ENCODE measurements at places on chromosomes 1 and 21. TPM values are rescaled to one million over a fixed set of nuclear protein-coding genes. Genes with fewer than 3 reads are reported as not detected.

LRRC53 gene
- not detected for polyA plus RNA-seq

SYPL2 gene
- polyA plus RNA-seq, result 12.7 TPM

FAM3B gene
- polyA plus RNA-seq, result 1.1 TPM

FMO3 gene
- polyA plus RNA-seq, result not detected

SPTA1 gene
- polyA plus RNA-seq, result 11.4 TPM

ACOT11 gene
- polyA plus RNA-seq, result 14.4 TPM

S100B gene
- polyA plus RNA-seq, result 2.1 TPM

CNN3 gene
- polyA plus RNA-seq, result 333 TPM

ASCL5 gene
- not detected for polyA plus RNA-seq

PTPRU gene
- polyA plus RNA-seq, result 8.9 TPM

RNF220 gene
- polyA plus RNA-seq, result 60.0 TPM

PAQR6 gene
- polyA plus RNA-seq, result 6.8 TPM

PARP1 gene
- polyA plus RNA-seq, result 80.1 TPM

GMEB1 gene
- polyA plus RNA-seq, result 19.4 TPM

GRCh38 chr1:63327417-63328054 lies 5.2 kb downstream of the FOXD3 start:
- peak; percentile 57 for DNase-seq

- no peak for DNase-seq
Observed at GRCh38 chr1:103220631-103221041, 112.3 kb upstream of the COL11A1 start.

GRCh38 chr1:217620814-217621213 lies 10.1 kb downstream of the GPATCH2 start:
- DNase-seq, result no peak

GRCh38 chr1:17643861-17644703 lies 104.6 kb downstream of the ARHGEF10L start:
- DNase-seq, result no peak

- no peak for DNase-seq
Observed at GRCh38 chr1:109274533-109275476, 8.1 kb downstream of the PSRC1 start.

DNA sequence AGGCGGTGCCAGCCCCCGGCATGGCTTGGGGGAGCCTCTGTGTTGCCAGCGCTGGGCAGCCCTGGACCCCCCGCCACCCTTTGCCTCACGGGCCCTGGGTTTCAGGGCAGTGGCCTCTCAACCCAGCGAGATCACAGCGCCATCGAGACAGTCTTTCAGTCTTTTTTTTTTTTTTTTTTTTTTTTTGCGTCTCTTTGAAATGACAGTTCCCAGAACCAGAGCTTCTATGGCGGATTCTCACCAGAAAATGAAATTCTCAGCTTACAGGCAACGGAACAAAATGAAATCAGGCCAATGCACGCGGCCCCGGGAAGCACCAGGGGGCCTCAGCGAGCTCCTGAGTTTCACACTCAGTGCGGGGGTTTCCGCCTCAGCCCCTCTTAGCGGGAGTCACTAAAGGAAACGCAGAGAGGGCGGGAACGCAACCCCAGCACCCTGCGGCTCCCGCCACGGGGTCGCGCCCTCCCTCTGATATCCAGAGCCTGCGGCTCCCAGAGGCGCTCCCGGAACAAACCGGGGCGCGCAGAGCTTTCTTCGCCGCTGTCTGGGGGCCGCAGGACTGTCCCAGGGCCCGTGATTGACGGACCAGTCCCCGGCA lies 8.0 kb upstream of the COL6A1 start:
- no peak for DNase-seq

- DNase-seq, result peak; percentile 70
Observed at GRCh38 chr1:27284425-27285273, 37.3 kb upstream of the TMEM222 start.

- DNase-seq, result no peak
Observed at GRCh38 chr1:218848009-218848408, 325.7 kb upstream of the LYPLAL1 start.

- DNase-seq, result peak; percentile 12
Observed at GRCh38 chr1:154155251-154155650, 378 bp upstream of the NUP210L start.

DNA sequence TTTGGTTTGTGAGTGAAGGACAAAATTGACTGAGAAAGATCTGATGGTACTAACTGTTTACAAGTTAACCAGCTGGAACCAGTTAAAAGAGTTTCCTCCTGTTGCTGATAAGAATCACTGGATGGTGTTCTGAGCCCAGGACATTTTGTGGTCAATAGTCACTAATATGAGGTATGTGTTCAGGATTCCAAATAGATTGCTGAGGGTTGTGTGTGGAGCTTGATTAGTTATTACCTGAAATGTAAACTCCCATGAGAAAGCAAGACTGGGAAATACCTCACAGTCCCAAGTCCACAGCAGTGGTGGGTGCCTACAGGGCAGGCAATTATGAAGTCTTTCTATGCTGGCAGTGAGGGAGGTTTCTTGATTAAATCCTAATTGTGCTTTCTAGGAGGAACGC lies 164.6 kb downstream of the DNM3 start:
- DNase-seq, result no peak

DNA sequence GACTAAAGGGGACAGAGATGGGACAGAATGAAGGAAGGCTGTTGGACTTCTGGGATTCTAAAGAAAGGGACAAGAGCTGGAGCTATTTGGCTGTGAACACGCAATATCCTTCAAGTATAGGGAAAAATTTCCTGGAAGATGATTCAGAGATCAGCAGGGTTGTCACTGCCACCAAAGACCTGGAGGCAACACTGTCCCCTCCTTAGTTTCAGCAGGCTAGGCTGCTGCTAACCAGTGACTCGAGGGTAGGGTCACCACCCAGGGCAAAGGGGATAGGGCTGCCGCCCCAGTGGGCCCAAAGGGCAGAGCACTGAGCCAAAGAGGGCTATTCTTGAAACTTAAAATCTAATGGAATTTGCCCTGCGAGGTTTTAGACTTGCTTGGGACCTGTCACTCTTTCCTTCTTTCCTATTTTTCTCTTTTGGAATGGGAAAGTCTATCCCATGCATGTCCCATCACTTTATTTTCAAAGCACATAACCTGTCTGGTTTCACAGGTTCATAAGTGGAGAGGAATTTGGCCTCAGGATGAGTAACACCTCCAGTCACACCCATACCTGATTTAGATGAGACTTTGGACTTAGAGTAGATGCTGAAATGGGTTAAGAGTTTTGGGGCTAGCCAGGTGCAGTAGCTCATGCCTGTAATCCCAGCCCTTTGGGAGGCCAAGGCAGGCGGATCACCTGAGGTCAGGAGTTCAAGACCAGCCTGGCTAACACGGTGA lies 11.9 kb downstream of the IFNLR1 start:
- DNase-seq, result no peak

DNA sequence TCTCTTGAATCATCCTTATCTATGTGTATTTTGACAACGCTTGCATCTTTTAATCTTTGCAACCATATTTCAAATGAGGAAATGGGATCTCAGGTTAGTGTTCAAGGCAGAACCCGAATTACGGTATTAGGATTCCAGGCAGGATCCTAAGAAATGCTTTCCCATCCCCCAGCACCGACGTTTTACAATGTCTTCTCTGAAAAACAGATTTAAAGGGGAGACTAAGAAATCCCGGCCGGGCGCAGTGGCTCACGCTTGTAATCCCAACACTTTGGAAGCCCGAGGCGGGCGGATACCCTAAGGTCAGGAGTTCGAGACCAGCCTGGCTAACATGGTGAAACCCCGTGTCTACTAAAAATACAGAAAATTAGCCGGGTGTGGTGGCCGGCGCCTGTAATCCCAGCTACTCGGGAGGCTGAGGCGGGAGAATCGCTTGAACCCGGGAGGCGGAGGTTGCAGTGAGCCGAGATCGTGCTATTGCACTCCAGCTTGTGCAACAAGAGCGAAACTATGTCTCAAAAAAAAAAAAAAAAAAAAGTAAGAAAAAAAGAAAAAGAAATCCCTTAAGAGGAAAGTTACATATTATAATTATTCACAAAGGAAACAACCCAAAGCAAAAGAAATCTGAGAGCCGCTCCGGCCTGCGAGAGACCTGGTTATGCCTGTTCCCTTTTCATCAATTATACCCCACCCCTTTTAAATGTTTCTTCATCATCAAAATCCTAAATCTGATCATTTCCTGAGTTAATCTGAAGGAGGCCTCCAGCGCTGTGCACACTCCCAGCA lies 801 bp upstream of the GORAB start:
- DNase-seq, result peak; percentile 4

GRCh38 chr1:30899577-30900389 lies 8.8 kb downstream of the SDC3 start:
- DNase-seq, result no peak

DNA sequence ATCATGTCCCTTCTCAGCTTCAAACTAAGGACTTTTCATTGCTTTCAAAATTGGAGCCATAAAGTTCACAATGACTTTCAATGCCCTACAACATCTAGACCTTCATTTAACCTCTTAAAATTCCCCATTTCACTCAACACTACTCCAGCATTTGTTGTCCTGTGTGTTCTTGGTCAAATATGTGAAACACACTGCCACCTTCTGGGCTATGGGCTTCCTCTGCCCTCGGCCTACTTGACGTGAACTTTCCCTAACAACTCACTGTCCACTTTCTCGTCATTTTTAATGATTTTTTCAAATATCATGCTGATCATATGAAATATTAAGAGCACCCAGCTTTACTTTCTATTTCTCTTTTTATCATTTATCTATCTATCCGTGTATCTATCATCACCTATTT lies 2018.4 kb downstream of the NCAM2 start:
- no peak for DNase-seq

DNA sequence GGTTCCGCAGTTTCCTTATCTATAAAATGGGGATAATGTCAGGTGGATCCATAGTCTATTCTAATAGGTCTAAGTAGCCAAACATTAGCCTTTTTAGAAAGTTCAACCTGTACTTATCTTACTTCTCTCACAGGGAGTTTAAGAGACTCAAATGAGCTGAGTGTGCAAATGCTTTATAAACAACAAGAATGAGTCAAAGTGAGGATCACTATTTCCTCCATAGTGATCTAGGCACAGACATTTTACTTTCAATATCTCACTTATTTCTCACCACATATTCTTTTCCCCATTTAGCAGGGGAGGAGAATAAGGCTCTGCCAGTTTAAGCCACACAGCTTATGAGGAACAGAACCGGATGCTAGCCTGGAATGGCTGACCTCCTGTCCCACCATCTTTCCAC lies 92.1 kb upstream of the LMO4 start:
- no peak for DNase-seq

GRCh38 chr1:63148825-63149645 lies 173.3 kb upstream of the FOXD3 start:
- DNase-seq, result peak; percentile 16

DNA sequence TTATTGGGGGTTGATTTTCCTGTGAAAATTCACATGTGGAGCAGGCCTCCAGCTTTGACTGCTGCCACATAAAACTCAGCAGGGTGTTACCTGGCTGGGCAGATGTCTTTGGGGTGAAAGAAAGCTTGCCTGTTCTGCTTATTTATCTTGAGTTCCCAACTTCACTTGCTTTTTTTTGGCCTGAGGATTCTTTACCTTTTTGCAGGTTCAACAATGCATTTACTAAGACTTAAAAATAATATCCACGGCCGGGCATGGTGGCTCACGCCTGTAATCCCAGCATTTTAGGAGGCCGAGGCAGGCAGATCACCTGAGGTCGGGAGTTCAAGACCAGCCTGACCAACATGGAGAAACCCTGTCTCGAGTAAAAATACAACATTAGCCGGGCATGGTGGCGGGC lies 509.1 kb downstream of the KIF26B start:
- DNase-seq, result no peak

DNA sequence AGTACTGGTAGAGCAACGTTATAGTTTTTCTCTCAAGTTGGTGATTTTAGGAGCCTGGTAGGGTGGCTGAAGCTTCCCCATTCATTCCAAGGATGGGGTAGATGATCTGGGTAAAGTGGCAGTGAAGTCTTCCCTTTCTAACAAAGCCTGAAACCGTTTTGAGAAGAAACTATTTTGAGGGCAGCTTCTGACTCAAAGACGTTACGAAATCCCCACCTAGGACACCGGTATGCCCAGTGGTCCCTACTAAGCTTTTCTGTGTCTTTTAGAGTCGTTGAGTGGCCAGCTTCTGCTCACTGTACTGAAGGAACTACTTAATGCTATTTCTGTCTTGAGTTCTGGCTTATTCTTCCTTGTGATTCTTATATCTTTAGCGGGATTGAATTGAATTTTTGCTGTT lies 1.4 kb downstream of the WDTC1 start:
- no peak for DNase-seq

GRCh38 chr1:155976913-155977689 lies 1.2 kb downstream of the ARHGEF2 start:
- no peak for DNase-seq

- DNase-seq, result no peak
Observed at GRCh38 chr21:45988366-45989347, 7.1 kb downstream of the COL6A1 start.

DNA sequence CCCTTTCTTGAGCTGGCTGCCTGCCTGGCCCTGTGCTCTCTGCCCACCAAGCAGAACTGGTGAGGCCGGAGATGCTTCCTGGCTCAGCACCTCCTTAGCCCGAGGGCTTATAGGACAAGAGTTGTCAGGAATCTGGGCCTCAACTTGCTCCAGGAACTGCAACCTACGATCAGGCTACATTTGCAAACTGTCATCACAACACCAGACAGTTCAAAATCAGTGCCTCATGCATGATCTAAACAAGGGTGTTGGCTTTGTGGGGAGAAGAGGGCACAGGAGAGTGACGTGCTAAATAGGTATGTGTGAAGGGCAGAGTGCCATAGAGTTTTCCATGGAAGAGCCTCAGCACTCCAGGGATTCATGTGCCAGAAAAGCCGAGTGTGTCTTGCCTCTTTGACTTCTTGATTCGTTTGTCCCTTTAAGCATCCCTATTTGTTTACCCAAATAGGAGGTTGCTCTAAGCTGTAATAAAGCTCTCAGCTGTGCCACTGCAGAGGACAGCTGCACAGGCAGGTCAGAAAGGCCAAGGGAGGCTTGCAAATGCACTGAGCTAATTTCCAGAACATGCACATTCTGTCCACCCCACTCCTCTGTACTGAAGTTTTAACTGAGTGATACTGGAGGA lies 30.2 kb upstream of the NEK2 start:
- DNase-seq, result no peak

DNA sequence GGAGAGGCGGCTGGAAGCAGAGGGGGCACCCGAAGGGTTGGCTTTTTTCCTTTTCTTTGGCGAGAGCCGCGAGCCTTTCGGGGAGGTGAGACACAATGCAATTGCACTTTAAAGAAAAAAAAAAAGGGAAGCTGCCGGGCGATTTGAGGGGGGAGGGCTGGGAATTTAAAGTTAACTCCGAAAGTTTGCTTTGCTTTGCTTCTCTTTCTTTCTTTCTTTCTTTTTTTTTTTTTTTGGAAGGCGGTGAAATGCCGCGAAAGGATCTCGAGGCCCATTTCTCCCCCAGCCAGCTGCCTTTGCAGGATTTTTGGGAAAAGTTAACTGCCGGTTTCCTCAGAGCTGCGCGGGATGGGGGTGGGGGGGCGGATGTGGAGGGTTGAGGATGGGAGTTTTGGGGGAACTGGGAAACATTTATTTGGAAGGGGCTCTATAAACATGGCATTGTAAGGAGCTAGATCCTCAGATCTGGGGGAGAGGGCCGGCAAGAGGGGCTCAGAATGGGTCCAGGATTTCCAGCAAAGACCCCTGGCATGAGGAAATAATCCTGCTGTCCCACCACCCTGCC lies 997 bp downstream of the ZNF362 start:
- DNase-seq, result no peak

DNA sequence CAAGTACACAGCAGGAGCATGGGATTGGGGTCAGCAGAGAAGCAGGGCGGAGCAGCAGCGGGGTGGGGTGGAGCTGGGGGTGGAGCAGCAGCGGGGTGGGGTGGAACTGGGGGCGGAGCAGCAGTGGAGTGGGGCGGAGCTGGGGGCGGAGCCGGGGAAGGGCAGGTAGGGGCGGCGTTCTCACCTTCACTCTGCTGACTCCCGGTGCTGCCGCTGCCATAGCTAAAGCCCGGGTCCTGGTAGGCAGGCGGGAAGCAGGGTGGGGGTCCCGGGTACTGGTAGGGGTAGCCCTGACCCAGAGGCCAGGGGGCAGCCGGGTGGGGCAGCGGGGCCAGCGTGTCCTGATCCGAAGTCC lies 6.7 kb downstream of the TAS1R3 start:
- DNase-seq, result no peak
